ENCODE measurements at places on chromosomes 6 and 20.
A peak's percentile ranks its signal among the peaks of the same experiment; 100 is the strongest.

DNA sequence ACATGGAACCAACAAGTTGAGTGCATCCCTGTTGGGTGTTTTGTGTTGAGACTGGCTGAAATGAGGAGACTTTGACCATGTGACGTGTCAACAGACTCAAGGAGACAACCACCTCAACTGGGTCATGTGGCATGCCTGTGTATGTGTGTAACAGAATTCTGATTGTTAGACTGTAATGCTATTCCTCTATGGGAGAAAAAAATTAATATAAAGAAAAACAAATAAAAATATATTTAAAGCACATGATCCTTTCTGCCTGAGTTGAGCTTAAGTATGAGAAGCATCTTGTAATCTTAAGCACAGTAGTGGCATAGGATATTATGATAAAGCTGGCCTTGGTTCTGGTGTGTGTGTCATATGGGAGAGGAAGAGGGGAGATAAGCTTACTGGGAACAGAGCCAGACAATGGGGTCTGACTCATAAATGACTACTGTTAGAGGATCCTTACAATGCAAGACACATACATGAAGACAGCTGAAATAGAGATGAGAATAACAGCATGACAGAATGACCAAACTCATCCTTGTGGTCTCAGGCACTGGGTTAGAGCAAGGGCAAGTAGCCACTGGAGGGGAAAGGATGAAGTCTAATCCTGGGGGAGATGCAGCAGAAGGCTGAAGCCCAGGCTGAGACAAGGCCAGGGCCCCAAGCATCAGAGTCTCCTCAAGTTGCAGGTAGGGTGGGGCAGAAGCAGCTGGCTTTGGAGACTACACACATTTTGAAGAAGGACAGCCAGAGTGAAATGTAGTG, 9.2 kb downstream of the TP53INP2 start:
- no peak for DNase-seq

DNA sequence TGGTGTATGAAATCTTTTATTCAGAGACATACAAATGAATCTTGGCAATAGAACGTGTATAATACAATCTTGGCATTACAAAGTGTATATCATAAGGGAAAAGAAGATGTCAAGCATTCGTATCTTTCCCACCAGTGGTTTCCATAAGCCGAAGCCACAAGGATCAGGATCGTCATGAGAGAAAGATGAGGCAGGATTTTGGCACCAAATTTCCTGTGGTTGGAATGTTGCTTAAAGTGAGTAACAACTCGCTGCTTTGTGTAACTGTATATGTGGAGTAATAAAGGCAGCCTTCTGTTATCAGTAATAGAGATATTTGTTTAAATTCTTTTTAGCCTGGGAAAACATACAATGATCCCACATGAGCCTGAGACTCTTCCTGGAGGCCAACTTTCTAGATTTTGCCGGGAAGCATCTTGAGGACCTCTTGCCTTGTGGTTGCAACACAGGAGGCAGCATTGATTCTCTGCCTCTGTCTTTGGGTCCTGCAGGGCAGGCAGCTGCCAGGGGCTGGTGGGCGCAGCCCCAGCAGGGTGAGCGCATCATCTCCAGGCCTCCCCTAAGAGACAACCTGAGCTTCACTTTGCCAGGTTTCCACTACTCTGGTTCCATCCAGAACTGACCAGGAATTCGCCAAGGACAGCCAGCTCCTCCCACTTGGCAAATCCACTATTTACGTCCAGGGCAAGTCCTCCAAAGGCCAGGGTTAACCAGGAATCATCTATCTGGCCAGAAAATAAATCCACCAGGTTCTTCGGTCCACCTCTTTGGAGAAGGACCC, 230.9 kb upstream of the SULF2 start:
- no peak for DNase-seq

- DNase-seq: no peak
Measured at GRCh38 chr6:148884461-148884860, 137.6 kb downstream of the UST start.

GRCh38 chr20:79565-79964, 7.9 kb upstream of the DEFB125 start:
- no peak for DNase-seq

GRCh38 chr20:45857882-45858216, 435 bp downstream of the ZSWIM3 start:
- DNase-seq: peak; percentile 39

DNA sequence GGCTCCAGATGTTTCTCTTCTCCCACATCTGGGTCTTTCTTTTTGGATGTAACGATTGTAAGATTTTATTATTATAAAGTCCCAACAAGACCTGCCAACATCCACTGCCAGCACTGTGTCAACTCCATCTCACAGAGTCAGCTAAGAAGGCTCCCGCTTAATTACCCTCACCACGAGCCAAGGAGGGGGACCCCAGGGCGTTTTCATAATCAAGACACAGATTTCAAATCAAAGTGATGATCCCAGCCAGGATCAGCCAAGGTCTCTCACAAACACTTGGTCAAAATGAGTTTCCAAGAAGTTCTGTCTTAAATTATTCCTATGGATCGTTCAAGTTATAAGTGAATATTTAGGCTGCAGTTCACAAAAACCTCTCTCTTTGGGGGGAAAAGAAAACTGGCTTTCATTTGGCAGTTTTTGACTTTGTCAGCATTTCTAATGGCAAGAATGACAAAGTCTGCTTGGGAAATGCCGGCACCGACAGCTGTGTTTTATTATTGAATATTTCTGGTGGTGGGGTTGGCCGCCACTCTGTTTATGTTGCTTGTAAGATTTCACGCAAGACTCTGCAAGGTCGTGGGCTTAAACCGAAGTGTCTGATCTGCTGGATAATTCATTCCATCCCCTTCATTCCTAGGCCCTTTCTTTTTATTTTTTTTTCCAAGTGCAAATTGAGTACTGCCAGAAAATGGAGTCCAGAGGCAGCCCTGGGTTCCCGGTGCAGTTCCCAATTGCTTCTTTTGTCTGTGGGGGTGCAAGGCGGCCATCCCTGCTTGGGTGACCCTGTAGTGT, 170.2 kb upstream of the PMEPA1 start:
- DNase-seq: no peak

- no peak for DNase-seq
Measured at GRCh38 chr6:156689656-156690055, 87.5 kb upstream of the ARID1B start.

GRCh38 chr6:55388211-55388610, 60.9 kb downstream of the GFRAL start:
- DNase-seq: no peak

DNA sequence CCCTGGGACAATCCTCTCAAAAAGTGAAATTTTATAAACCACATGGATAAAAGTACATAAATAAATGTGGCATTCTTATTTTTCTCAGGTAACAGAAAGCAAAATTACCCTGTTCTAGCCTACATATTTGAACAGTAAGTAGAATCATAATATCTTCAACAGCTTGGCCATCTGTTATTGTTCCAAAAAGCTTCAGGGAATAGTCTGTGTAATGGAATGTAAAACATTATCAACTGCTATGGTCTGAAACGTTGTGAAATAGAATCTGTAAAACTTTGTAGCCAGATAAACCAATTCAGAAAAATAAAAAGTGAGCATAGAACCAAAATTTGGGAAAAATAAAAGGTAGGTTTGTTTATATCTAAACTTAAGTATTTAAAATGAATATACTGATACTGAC, 114.7 kb downstream of the THEMIS start:
- DNase-seq: no peak

DNA sequence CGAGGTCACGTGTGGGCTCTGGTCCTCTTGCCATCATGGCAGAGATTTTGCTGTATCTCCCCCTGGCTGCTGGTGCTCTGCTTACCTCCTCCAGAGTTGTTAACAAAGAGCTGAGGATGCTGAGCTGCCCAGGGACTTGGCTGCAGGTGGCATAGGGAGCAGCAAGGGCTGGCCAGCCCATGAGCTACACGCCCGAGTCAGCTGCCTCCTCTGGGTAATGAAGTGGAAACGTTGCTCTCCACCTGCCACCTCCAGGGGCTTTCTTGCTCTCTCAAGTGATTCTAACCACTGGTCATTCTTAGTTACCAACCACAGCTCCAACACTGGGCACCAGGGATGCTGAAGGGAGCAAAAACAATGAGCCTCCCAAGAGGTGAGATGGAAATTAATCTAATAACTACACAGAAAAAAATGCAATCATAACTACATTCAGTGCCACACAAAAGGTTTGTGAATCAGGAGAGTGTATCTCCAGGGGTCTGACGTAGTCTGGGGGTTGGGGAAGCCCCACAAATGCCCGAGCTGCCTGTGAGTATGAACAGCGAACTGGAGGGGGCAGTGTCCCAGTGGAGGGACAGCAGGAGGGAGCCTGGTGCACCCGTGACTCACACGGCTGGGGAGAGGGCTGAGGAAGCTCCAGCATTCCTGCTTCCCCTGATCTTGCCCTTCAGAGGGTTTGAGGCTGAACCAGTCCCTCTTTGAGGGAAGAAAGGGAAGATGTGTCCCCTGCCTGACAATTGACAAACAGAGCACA, 78.7 kb downstream of the CDH26 start:
- DNase-seq: peak; percentile 55

- DNase-seq: no peak
Measured at GRCh38 chr6:43478008-43478372, 620 bp downstream of the TJAP1 start.

DNA sequence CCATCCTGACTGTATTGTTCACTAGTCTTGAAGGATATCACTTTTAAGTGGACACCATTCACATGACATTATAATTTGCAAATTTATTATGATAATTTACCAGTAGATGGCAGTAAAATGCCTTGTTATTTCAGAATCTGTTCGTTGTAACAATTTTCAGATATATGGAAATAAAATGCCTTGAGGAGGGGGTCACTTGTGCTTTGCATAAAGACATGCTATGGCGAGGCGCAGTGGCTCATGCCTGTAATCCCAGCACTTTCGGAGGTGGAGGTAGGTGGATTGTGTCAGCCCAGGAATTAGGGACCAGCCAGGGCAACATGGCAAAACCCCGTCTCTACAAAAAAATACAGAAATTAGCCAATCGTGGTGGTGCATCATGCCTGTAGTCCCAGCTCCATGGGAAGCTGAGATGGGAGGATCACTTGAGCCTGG, 9.0 kb upstream of the NCOA6 start:
- peak; percentile 58 for DNase-seq

DNA sequence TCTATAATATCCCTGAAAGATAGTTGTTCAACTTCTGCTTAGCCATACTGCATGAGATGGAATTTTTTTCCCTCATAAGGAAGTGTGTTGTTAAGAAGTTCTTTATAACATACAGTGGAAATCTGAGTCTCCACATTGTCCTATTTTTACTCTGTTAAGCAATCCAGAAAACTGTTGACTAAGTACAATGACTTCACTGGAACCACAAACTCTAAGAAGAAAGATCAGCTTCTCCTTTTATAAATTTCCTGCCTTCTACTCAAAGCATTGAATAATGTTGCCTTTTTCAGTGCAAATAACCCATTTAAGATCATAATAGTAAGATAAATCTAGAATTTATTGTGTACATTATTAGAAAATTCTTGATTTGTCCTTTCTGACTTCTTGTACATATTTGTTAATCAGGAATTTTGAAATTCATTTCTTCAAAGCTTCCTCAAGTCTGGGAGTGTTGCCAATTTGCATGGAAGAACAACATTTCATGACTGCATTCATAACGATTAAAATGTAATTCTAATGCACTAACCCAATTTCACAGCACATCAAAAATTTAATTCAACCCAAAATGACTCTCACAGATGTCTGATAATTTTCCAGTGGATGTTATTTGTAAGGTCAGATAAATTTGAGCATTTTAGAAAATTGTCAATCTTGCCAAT, 45.6 kb upstream of the ANKEF1 start:
- no peak for DNase-seq

DNA sequence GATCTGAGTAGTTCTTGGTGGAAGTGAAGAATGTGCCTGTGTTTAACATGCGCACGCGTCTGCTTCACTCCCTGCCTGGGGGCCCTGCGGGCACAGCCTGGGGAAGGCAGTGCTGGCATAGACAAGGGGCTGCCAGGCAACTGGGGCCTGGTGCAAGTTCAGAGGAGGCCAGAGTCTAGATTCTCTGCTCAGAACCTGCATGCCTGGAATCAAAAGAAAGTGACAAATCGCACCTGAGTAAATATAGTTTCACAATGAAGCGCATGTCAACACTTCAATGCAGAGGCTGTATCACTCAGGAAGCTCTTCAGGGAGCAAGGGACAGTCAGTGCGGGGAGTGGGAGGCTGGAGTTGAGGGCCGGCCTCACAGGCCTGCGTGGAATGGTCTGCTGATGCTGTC, 24.2 kb upstream of the PPP1R14C start:
- DNase-seq: no peak

DNA sequence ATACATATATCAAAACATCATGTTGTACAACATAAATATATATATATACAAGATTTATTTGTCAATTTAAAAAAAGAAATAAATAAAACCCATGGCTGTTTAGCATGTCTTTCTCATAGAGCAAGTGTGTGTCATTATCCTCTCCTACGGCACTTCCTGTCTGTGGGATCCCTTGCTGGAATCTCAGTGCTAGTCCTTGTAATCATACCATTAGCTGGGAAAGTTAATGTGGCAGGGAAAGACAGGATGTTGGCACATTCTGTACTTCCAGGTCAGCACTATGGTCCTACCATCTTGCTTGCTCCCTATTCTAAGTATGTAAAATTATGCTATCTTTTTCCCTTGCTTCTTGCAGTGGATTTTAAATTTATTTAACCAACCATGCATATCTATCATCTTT, 9.5 kb upstream of the SLC17A3 start:
- no peak for DNase-seq

GRCh38 chr20:15251171-15251570, 913.8 kb upstream of the FLRT3 start:
- DNase-seq: no peak

GRCh38 chr6:54244430-54244829, 63.8 kb upstream of the TINAG start:
- peak; percentile 31 for DNase-seq

- DNase-seq: no peak
Measured at GRCh38 chr20:37071481-37071911, 24.3 kb downstream of the RBL1 start.

DNA sequence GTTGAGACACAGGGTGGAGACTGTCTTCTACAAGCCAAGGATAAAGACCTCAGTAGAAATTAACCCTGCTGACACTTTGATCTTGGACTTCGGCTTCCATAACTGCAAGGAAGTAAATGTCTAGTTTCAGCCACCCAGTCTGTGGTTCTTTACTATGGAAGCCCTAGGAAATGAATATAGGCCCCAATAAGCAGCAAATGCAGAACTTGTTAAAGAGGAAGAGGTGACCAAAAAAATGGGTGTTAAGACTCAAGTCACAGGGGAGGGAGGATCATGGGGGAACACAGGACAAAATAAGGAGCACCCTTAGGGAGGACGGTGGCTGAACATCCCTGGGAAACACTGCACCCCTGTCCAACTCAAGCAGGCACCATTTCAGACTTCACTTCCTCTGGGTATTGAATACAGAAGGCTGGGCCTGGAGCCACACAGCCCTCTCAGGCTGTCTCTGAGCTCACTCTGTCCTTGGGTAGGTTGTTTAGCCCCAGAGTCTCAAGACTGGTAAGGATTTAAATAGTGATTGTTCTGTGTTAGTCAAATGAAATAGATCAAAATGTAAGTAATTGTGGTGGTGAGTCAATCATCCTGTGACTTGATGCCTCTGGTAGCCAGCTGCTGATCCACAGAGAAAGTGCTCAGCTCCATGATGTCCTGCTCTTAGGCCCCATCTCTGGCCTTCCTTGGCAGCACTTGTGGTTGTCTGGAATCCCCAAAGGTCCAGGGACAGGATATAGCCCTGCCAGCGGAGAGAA, 30.5 kb upstream of the SIRPD start:
- DNase-seq: no peak

GRCh38 chr6:38193051-38193450, 373.5 kb downstream of the ZFAND3 start:
- DNase-seq: no peak

GRCh38 chr6:43929511-43929910, 159.5 kb downstream of the VEGFA start:
- DNase-seq: no peak

GRCh38 chr6:160344271-160344670, 3.9 kb upstream of the SLC22A3 start:
- no peak for DNase-seq
